Fibroblast of skin of back (primary cell): ENCODE measurements at places on chromosomes 13 and 19.

GRCh38 chr19:13053238-13053637 is 49.4 kb downstream of the LYL1 start:
- DNase-seq, result peak; percentile 43

DNA sequence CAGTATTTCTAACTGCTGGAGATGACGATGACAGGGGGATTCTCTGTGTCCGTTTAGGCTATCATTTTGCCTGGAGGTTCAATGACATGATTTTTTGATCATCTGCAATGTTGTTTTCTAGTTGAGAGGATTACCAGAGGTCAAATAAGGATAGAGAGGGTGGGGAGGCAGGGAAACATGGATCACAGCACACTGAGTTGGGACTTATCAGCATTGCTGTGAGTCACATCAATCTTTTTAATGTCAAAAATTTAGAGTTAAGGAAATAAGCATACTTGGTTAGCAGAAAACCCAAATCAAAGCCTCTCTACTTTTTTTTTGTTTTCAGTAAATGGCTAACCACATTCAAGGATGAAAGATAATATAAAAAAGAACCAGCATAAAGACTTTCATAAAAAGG is 43.0 kb upstream of the CSNK1A1L start:
- DNase-seq, result peak; percentile 55

GRCh38 chr13:54841682-54842081 is 1813.1 kb downstream of the OLFM4 start:
- DNase-seq, result no peak

- DNase-seq, result no peak
Observed at GRCh38 chr13:48232420-48233045, 473 bp upstream of the ITM2B start.

DNA sequence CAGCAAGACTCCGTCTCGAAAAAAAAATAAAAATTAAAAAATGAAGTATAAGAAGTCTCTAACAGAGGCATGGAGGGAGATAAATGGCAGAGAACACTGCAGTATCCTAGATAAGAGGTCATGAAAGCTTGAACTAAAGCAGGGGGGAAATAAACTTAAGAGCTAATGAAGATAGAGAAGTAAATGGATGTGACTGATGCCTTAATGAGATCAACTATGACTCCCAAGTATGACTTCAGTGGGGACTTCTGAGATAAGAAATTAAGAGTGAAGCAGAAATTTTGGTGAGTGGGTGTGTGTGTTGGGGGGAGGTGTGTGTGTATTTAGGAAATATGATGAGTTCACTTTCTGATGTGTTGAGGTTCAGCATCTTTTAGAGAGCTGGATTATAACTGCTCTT is 55.1 kb downstream of the DIAPH3 start:
- DNase-seq, result no peak

- DNase-seq, result no peak
Observed at GRCh38 chr13:67437244-67437643, 207.1 kb upstream of the PCDH9 start.

GRCh38 chr13:76884186-76884906 is 1.9 kb downstream of the KCTD12 start:
- DNase-seq, result peak; percentile 12

DNA sequence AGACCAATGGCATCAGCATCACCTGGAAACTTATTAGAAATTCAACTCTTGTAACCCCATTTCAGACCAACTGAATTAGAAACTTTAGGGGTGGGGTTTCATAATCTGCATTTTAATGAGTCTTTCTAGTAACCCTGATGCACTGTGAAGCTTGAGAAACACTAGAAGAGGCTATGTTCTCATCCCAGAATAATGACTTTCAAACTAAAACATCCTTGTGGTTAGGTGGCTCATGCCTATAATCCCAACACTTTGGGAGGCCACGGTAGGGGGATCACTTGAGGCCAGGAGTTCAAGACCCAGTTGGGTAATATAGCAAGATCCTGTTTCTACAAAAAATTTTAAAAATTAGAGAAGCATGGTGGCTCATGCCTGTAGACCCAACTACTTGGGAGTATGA is 402.4 kb downstream of the DLEU7 start:
- DNase-seq, result no peak

- DNase-seq, result peak; percentile 31
Observed at GRCh38 chr19:41795031-41795461, 1.3 kb upstream of the CEACAM3 start.

DNA sequence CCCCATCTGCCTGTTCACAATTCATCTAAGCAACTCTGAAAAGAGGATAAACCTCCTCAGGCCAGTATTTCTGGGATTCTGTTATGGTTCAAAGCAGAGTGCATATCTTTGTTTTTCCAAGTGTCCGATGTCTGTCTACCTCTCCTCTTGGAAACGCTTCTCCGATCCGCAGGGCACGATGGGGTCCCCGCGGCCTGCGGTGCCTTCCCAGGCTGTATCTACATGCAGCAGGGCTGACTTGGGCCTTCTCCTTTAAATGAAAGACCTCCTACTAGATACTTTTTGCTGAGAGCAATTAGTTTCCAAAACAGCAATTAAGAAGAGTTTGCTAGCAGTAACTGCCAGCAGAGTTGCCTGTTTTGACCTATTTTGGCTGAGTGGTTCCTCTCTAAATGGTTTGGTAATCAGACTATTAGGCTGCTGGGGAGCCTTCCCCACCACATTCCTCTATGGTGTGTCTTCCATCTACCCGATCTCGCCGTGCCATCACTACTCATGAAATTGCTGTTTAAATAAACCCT is 23.5 kb downstream of the COL4A2 start:
- DNase-seq, result peak; percentile 91

GRCh38 chr19:29753934-29754305 is 38.9 kb upstream of the C19orf12 start:
- no peak for DNase-seq
